ENCODE measurements at places on chromosomes 2 and 18.

- peak; percentile 31 for DNase-seq
Measured at GRCh38 chr2:203578759-203579643, 43.9 kb upstream of the RAPH1 start.

- DNase-seq: no peak
Measured at GRCh38 chr2:147482111-147482895, 362.5 kb upstream of the ACVR2A start.

- DNase-seq: no peak
Measured at GRCh38 chr18:50607378-50607926, 47.6 kb downstream of the MAPK4 start.

- no peak for DNase-seq
Measured at GRCh38 chr2:101162561-101163330, 11.6 kb upstream of the TBC1D8 start.

DNA sequence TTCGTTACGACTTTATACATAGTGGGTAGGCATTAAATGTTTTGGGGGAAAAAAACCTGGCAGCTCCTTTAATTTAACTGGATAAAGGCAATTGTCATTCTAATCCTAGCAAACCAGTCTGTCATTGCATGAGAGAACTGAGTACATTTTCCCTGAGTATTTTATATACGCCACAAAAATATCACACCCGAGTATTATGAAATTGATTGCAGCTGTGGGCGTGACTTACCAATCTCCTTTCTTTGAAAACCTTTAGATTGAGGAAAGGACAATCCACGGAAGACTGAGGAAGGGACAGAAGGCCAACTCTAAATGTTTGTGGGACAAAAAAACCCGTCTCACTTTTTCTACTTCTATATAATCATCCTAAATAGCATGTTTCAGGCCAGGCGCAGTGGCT, 9.0 kb downstream of the TM4SF20 start:
- DNase-seq: no peak

- DNase-seq: no peak
Measured at GRCh38 chr2:217085543-217085942, 225.7 kb upstream of the TNP1 start.
